Suppressor macrophage treated with lipopolysaccharide for 4 hours (primary cell): ENCODE measurements at places on chromosomes 12 and 14.

DNA sequence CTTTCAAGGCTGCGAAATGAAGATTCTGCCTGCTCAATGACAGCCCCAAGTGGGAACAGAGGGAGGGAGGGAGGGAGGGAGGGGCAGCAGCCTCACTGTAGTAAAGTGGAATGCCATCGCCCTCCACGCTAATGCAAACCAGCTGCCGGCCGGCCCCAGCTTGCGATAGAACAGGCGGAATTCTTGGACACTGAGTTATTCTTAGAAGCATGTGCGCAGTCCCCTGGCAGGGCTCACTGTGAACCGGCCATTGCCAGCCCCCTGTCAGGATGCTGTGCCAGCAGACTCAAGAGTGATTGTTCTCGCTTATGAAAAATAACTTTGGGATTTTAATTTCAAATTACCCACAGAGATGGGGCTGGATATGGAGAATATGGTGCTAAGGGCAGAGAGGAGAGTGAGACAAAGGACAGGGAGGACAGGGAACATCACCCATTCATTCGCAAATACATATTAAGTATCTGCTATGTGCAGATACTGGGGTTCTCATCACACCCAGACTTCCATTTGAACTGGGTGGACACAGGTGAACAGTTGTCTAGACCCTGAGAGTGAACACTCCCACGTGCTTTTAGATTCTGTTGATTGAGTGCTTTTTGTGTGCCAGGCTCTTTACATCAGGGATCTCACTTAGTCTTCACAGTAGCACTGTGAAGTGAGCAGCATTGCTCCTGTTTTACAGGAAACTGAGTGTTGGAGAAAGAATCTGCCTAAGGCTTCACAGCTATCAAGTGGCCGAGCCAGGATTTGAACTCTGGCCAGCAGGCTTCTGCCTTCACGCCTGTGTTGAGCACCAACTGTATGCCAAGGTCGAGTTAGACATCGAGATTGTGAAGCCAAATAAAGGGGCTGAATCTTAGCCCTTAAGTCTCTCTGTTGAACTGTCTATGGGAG, 192.9 kb downstream of the C12orf75 start:
- DNase-seq = no peak

DNA sequence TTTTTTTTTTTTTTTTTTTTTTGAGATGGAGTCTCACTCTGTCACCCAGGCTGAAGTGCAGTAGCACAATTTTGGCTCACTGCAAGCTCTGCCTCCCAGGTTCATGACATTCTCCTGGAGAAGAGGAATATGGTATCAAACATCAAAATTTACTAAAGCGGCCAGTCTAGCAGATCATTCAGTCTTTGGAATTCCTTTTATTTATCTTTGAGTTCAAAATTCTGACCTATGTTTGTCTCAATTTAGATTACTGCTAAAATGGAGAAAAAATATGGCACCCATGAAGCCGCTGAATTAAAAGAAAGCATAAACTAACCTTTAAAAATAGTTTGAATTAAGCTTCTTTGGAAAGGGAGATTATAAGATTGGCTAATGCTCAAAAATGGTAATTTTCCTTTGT, 64.5 kb upstream of the EGLN3 start:
- DNase-seq = no peak

DNA sequence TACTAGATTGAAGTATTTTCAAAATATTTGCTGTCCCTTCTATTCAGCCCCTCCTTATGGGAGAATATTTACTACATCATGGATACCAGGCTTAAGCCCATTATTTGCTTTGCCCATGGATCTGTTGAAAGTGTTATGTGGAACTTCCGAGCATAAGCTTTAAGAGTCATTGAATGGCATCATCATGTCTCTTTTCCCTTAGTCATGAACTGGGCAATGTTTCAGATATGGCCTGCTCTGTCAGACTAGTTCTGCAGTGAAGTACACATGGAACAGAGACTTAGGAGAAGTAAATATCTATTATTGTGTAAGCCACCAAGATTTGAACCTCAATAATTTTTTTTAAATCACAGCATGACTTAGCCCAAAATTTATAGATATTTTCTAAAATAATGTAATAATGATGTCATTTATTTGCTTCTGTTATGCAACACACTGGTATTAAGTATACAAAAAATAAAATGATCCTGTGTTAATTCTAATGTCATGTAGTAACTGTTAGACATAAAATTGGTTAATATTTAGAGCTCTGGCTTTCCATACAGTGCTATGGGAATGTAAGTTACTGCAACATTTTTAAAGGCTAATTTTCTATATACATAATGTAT, 1097.3 kb downstream of the SLC16A7 start:
- DNase-seq = no peak

GRCh38 chr12:40898505-40898904, 206.3 kb downstream of the CNTN1 start:
- DNase-seq = no peak

GRCh38 chr12:57612711-57613426, 1.6 kb downstream of the ARHGEF25 start:
- no peak for DNase-seq
